ENCODE measurements at places on chromosomes 3 and 15.

DNA sequence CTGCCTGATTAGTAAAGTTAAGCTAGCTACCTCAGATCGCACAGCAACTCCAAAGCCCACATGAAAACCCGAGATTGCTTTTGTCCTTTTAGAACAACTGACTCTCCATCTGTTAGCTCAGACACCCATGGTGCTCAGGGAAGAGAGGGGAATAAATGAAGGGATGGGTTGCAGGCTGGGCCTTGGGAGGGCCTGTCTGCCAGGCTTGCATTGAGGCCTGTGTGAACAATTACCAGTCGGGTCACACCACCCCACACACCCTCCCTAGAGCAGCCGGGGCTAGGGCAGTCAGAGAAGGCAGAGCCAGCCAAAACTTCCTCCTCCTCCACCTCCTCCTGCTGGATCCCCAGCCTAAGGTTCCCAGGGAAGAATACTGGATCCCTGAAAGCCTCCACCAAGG is 8.8 kb upstream of the PRKAR2A start:
- no peak for DNase-seq

DNA sequence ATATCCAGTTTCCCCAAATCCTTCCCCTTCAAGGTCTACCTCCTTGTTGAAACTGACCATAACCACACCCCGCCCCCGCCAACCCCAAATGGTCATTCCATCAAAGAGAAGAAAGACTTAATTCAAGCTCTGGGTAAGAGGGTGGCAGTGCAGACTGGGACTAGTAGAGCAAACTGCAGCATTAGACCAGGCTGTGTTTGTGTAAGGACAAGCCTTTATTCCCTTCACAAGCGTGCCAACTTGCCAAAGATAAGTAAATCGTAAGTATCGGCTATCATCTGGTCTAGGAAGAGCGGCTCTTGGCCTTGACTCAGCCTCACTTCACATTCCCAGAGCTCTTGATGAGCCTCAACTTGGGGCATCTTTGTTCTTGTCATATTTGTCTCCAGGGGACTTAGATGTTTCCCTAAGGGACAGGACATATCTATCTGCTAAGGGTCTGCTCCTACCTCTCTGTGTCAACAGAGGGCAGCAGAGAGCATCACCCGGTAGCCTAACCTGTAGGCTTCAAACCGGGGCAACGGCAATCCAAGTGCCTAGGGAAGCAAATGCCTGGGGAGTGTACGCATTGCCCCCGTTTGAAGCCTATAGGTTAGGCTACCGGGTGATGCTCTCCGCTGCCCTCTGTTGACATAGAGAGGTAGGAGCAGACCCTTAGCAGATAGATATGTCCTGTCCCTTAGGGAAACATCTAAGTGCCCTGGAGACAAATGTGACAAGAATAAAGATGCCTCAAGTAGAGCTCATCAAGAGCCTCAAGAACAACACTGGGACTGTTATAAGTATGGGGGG is 8.9 kb upstream of the MAP3K13 start:
- DNase-seq = no peak

GRCh38 chr15:81052046-81052445 is 51.3 kb downstream of the TLNRD1 start:
- no peak for DNase-seq

DNA sequence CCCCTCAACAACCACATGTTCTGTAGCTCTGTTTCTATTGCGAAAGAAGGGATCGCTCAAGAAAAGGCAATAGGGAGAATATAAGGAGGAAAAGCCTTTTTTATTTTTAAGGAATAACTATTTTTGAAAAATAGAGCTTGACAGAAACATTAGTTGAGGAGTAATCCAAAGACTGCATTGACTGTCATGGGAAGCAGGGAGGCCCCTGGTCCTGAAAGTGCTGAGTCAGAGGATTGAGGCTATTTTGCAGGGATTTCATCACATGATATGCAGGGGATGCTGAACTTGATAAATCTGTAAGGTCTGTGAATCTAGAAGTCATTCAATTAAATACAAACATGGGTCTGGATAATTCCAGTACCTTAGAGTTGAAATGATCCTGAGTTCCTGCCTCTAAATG is 92.0 kb downstream of the MTHFS start:
- no peak for DNase-seq

DNA sequence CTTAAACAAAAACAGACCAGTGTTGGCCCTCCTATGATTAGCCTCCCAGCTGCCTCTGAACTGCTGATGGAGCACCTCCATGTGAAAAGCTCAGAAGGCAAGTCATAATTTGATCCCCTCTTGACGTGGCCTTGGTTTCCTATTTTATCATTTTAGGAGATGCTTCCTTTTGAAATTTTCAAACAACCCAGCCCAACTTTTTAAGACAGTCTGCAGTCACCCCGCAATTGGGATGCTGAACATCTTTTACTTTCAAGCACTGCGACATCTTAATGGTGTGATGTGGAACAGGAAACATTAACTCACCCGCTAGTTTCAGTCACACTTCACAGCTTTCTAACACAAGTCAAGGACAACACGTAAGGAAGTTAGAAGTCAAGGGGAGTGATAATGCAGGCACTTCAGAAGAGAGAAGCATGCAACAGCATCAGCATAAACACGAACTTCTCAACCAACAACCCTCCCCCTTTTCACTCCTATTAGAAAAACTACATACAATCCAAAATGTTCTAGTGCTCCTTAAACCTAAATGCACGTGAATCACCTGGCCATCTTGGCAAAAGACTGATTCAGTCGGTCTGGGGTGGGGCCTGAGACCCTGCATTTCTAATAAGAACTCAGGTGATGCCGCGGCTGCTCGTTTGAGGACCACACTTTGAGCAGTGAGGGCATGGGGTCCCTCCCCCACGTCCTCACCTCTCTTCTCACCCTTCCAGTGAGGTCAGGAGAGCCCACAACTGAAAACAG is 161.5 kb downstream of the FOXP1 start:
- DNase-seq = no peak

GRCh38 chr3:123082370-123083065 is 15.7 kb downstream of the PDIA5 start:
- DNase-seq = no peak

DNA sequence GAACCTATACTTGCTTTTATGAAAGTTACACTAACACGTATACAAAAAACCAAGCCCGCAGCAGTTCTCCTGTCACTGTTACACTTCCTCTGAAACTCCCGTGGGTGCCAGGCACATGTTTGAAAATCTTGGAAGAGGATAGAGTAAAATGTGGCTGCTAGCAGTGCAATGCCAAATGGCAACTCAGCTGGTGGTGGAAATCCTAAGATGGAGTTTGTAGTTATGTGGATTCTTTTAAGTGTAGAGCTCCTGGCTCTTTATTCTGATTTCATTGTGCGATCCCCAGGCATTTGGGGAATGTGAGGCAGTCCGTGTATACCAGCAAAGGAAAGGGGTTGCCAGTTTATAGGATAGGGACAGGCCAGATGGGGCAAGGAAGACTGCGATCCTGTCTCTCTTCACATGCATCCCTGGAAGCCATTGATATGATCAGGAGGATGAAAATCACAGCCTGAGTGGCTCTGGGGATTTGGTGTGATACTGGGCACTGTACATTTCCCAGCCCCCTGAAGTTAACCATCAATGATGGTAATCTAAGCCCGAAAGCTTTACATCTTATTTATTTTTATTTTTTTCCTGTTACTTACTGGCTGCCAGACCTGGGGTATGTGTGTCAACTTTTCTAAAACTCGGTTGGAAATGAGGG is 1.1 kb downstream of the STAC start:
- DNase-seq = no peak

GRCh38 chr15:68414591-68414990 is 17.4 kb downstream of the ITGA11 start:
- DNase-seq = no peak

- no peak for DNase-seq
These were observed 270.3 kb downstream of the IL5RA start for GRCh38 chr3:2839876-2840275.

DNA sequence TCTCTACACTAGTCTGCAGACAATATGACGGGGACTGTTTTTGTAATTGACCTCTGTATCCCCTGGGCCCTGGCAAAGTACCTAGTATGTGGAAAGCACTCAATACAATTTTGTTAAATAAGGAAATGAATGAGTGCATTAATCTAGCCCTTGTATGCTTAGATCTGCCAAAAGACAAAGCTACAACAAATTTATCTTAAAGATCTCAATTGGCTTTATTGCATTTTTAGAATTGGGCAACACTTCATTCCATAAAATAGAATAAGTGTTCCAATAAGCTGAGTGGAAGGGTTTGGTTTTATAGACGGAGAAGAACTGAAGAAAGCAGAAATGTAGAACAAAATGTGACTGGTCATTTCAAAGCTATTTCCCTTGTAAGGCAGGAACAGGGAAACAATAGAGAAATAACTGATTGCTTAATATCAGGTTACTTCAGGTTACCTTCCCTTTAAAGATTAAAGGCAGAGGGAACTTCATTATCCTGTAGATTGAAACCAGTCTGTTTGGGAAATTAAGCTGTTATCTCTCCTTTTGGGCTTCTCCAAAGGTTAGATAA is 108.3 kb upstream of the MME start:
- no peak for DNase-seq

GRCh38 chr3:55343486-55344357 is 143.4 kb downstream of the WNT5A start:
- DNase-seq = no peak

GRCh38 chr15:38508647-38509046 is 54.7 kb downstream of the FAM98B start:
- DNase-seq = no peak

- DNase-seq = no peak
These were observed 6.1 kb downstream of the MSL2 start for GRCh38 chr3:136189859-136190617.

GRCh38 chr3:188349933-188350332 is 196.0 kb downstream of the LPP start:
- no peak for DNase-seq

GRCh38 chr15:47364230-47365141 is 352.8 kb upstream of the SEMA6D start:
- DNase-seq = no peak

GRCh38 chr15:68897016-68897415 is 33.3 kb upstream of the SPESP1 start:
- DNase-seq = no peak

GRCh38 chr3:31284776-31285175 is 247.9 kb upstream of the STT3B start:
- DNase-seq = no peak

DNA sequence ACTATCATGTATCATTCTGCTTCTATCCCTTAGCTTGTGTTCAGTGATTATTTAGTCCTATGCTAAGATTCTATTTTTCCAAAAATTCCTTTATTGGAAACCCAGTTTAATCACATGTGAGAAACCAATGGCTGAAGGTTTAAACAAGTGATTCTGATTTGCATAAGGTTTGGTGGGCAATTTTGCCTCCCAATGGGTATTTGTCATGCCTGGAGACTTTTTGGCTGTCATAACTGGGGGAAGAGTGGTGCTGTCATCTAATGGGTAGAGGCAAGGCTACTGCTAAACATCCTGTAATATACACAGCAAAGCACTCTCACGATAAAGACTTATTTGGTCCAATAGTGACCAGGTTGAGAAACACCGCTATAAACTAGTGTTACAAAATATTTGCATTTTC is 148.7 kb downstream of the ALCAM start:
- no peak for DNase-seq

DNA sequence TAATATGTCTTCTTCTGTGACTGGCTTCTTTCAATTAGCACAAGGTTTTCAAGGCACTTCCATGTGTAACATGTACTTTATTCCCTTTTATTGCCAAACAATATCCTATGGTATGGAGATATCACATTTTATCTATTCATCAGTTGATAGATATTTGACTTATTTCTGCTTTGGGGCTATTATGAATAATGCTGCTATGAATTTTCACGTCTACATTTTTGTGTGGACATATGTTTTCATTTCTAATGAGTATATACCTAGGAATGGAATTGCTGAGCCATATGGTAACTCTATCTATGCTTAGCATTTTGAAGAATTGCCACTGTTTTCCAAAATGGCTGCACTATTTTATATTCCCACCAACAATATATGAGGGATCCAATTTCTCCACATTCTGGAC is 3.6 kb upstream of the AGTR1 start:
- DNase-seq = no peak

DNA sequence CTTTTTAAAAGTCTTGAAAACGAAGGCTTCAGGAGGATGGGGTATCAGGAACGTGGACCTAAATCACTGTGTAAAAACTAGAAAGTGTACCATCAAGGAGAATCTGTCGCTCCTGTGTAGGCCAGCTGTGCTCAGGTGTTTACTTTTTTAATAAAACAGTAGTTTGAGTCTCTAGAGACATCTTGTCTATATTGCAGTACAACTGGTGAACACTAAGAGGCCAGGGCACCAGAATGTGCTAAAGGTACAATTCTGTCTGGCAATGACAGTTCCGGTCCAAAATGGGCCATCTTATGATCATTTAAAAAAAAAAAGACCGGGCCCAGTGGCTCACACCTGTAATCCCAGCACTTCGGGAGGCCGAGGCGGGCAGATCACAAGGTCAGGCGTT is 61.8 kb upstream of the MCF2L2 start:
- no peak for DNase-seq

DNA sequence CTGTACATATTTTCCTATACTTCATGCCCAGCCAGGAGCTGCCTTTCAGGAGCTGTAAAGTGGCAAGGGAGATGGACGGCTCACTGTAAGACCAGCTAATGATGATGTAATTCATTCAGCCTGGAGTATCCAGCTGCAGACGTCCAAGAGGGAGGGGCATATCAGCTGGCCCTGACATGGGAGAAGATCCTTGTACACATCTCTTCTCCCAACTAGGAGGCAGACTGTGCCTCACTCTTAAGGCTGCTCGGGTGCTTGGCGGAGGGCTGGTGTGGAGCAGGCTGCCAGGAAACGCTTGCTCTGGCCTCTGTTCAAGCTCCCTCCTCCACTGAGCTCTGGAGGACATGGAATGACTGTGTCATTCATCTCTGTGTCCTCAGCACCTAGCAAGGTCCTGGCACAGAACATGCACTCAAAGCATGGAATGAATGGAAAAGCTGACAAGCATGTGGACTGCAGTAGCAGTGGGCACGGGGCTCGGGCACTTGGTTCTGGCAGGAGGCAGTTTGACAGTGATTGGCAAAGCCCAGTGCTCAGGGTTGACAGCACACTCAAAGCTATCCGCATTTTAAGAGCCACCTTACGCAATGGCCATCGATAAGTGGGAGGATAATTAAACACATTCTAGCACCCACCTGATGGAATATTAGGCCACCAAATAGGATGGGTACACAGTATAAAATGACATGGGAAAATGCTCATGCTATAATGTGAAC is 72.4 kb downstream of the TBC1D2B start:
- DNase-seq = peak; percentile 69

GRCh38 chr15:40452296-40453090 is 11.7 kb downstream of the BAHD1 start:
- no peak for DNase-seq

DNA sequence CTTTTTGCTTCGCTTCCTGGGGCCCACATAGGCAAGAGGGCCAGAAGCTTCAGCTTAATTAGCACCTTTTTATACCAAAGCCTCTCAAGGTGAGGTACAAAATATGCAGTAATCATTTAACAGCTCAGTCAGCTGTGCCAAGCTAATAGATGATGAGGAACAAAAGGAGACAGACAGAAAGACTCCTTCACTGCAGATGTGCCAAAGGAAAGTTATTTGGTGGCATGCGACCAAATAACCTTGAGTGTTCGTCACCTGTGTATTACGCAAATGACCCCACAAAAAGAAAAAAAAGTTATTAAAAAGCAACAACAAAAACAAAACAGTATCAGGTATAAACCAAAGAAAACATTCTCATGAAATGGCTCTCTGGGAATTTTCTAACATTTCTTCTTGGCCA is 325.8 kb upstream of the IGF1R start:
- DNase-seq = no peak

GRCh38 chr3:150082898-150083654 is 112.4 kb upstream of the PFN2 start:
- DNase-seq = no peak

GRCh38 chr3:182490596-182491491 is 302.5 kb upstream of the ATP11B start:
- no peak for DNase-seq

Measured in forelimb muscle (tissue), 1 donor.